ENCODE measurements at places on chromosomes 1 and 21.
A peak's percentile ranks its signal among the peaks of the same experiment; 100 is the strongest.

GRCh38 chr1:95048317-95048716 is 24.4 kb downstream of the ALG14 start:
- no peak for DNase-seq

DNA sequence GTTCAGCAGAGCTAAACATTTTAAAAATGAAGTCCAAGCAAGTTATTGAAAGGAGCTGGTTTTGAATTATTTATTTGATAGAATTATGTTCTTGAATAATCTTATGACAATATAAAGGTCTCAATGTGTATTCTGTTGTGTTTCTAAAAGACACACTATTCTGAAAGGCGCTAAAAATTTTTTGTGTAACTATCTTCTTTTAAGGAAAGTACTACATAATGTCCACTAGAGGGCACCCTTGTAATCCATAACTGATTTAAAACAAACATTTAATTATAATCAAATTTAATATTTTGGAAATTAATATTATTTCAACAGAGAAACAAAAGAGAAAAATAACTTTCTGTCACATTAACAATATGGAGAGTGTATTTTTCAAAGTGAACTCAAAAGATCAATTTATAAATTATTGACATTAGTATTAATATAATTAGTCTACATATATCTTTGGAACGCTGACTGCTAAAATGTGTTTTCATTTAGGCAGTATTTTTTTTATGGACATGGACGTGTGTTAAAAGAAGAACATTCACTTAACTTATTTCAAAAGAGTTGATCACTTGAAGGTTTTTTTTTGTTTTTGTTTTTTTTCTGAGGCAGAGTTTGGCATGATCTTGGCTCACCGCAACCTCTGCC is 248.4 kb downstream of the DENND1B start:
- peak; percentile 20 for DNase-seq

GRCh38 chr1:42700006-42700405 is 17.8 kb downstream of the YBX1 start:
- DNase-seq: no peak

DNA sequence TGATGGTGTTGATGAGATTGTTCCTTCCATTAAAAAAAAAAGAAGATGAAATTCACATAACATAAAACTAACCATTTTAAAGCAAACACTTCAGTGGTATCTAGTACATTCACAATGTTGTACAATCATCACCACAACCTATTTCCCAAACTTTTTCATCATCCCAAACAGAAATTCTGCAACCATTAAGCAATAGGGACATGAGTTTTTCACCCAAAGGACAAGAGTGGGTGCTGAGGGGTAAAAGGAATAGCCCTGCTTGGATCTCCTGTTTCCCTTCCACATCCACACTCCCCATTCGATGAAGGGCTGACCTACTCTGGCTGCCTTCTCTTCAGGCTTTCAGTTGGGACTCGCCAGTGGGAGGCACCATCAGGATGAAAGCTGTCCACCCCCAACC is 59.3 kb downstream of the SLC9A1 start:
- DNase-seq: no peak

- no peak for DNase-seq
These were observed 65.7 kb upstream of the SSX2IP start for GRCh38 chr1:84756001-84756400.

DNA sequence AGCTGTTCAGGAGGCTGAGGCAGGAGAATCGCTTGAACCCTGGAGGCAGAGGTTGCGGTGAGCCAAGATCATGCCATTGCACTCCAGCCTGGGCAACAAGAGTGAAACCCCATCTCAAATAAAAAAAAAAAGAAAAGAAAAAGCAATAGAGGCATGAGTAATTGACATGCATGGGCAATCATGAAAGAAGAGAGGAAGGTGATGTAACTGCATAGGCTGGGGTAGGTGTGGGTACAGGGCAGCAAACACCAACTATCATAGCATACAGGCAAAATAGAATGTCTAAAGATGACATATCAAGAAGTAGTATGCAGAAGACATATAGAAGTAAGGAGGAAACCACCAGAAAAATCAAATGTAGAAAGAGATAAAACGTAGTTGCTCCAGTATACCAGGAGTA is 19.0 kb upstream of the MGST3 start:
- DNase-seq: no peak

DNA sequence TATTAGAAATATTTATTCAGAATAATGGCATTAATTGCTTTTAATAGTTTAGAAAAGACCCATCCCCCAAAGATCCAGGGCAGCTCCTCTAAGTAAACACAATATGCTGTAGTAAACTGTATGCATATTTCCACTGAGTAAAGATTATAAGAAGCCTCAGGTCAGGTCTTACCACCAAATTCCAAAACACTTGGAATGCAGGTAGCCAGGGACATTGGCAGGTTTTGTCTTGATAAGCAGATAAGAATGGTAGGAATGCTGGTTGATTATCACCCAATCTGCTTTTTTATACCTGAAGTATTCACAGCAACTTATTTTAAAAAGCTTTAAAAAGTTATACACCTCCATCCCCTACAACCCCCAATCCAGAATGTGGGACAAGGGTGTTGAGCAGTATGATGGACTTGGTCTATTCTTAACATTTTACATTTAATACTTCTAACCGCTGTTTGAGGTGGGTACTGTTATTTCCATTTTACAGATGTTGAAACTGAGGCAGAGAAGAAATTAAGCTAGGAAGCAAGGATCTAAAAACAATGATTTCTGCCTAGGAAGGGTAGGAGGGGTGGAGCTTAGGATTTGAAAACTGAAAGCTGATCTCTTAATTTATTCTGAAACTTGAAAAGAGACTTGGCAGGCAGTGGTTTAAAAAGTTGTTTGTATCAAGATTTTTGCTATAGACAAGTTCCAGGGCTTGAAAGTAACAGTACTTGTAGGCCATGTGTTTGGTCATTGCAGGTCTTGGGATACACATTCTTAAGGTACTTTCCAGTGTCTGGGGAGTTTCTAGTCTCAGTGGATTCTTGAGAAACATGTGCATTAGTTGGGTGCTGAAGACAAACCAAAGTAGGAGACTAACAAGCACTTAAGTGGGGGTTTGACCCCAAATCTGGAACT is 15.6 kb upstream of the THEM4 start:
- no peak for DNase-seq
